ENCODE measurements at places on chromosomes 13 and 19.

GRCh38 chr19:56105090-56105701, 15.9 kb downstream of the ZNF787 start:
- DNase-seq: peak; percentile 93

DNA sequence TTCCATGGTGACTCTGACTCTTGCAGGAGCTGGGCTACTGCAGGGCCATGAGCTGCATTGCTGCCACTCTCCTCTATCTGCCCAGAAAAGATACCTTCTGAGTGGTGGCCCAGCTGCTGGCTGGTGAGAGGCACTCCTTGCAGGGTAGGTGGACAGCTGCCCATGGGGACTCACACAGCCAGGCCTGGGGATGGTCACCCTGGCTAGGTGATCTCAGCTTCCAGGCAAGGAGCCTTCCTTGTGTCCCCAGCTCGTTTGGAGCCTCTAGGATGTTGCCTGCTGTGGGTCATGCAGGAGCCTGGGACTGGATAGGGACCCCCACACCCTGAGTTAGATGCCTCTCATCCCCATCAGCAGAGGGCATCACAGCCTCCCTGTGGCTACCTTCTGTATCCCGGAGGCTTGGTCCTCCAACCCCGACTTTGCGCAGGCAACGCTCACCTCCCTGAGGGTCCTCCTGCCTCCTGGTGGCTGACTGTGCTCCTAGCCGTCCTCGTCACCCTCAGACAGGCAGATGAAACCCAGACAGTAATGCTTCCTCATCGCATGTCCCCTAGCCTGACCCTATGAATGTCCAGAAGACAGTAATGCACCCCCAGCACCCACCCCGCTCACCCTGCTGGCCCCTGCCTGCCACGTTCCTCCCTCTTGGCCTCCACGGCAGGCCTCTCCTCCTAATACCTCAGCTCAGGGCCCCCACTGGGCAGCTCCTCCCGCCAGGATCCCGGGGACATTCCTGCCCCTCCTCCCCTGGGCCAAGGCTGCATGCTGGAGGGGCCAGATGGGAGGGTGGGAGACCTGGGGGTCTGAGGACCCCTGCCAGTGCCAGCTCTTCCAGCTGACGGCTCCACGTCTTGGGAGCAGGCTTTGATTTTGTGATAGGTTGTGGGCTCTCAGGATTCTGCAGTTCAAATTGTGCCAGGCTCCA, 13.6 kb upstream of the ZNF14 start:
- DNase-seq: no peak

- peak; percentile 84 for DNase-seq
Observed at GRCh38 chr13:73248711-73249580, 190.1 kb downstream of the KLF5 start.

DNA sequence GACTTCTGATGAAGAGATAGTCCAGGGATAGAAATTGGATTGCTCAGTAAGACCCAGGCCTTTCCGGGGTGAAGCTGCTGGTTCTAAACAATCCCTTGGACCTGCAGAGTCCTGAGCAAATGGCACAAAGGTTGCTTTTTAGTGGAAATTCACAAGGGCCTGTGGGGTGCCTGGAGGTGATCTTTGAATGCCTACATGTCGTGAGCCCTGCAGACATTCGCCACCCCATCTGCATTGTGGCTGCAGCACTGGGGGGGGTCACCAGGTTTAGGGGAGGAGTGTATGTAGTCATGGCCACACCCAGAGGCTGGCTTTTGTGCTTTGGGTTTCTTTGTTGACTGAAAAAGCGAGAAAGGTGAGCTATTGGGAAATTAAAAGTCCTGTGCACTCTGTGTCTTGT, 41.4 kb downstream of the SLC7A9 start:
- DNase-seq: no peak

DNA sequence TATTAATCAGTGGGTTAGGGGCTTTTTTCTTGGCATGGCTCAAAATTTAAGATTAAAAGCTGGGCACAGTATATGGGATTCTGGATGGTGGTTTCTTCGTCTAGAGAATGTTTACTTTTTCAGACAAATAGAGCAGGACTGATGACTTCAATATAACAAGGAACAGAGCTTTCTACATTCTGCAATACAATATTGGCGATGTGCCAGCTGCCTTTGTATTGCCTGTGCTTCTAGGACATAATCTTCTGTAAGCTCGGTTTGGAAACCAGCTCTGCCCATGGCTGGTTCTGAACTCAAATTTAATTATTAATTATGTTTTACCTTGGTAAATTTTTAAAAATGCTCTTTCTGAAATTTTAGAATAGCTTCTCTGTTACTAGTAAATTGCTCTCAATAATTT, 139.1 kb upstream of the TRPC4 start:
- DNase-seq: peak; percentile 16

DNA sequence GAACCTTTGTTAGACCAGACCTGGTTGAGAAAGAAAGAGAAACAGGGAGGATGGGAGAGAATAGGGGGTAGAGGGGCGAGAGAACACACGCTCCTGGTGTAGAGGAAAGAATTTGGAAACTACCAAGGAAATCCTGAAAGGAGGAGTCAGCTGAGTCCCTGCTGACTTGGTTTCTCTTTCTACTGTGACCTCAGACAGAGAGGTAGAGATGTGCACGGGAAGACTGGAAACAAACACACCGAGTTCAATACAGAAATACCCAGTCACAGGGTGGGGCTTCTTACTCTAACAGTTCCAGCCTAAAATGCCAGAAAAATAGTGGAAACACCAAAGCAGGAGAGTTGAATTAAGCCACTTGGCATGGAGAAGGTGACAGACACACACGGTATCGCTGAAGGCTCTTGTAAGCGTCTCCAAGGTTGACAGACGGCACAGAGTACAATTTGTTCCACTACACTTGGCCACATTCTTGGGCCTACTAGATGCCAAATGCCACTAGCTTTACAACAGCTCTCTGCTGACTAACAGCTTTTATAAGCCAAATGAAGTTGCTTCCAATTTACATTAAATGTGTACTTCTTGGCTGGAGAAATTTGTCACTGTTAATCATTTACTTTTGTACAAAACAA, 28.1 kb downstream of the LATS2 start:
- peak; percentile 92 for DNase-seq

- no peak for DNase-seq
Observed at GRCh38 chr19:28785971-28786370, 427.0 kb downstream of the UQCRFS1 start.

DNA sequence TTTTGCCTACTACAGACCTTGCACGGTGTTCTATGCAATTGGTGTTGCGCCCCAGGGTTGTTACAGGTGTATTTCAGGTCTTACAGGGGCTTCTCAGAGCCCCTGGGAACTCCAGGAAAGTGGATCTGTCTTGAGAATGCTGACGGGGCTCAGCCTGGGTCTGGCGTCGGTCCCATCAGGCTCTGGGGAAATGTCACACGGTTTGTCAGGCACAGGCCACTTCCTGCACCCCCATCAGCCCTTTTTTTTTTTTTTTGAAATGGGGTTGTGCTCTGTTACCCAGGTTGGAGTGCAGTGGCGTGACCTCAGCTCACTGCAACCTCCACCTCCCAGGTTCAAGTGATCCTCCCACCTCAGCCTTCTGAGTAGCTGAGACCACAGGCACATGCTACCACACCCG, 13.2 kb downstream of the CLEC4G start:
- DNase-seq: no peak
